ENCODE measurements at places on chromosomes 1 and 21. TPM values are rescaled to one million over a fixed set of nuclear protein-coding genes. Genes with fewer than 3 reads are reported as not detected.

Gene ALX3
- total RNA-seq: not detected

Gene INSRR
- total RNA-seq: 0.23 TPM

Gene KCNN3
- total RNA-seq: 2.0 TPM

Gene TMEM125
- 0.29 TPM for total RNA-seq

Gene FCRL1
- total RNA-seq: 1.7 TPM

Gene MRAP
- total RNA-seq: 0.33 TPM

Gene COL11A1
- 1.00 TPM for total RNA-seq

Gene ADCY10
- 0.38 TPM for total RNA-seq

Gene SELENBP1
- 50.4 TPM for total RNA-seq

Gene EPHB2
- 11.4 TPM for total RNA-seq

Gene SERPINC1
- 0.65 TPM for total RNA-seq

Gene OTUD7B
- 20.9 TPM for total RNA-seq

Gene FCN3
- 10.4 TPM for total RNA-seq

Gene ATAD3C
- 0.14 TPM for total RNA-seq

Gene LRRC53
- total RNA-seq: not detected

Gene LAMC2
- 2.9 TPM for total RNA-seq

Gene UBE2U
- total RNA-seq: not detected

Gene PRDM16
- total RNA-seq: 15.8 TPM

Gene LRRN2
- 13.6 TPM for total RNA-seq

Gene ZNF683
- not detected for total RNA-seq

Gene PRXL2B
- total RNA-seq: 11.4 TPM

Gene MR1
- 13.9 TPM for total RNA-seq
